ENCODE measurements at places on chromosomes 7 and 10.

GRCh38 chr7:2735744-2736143 is 47.7 kb downstream of the AMZ1 start:
- DNase-seq = no peak

- DNase-seq = no peak
These were observed 21.8 kb upstream of the AKR1B1 start for GRCh38 chr7:134480730-134481129.

DNA sequence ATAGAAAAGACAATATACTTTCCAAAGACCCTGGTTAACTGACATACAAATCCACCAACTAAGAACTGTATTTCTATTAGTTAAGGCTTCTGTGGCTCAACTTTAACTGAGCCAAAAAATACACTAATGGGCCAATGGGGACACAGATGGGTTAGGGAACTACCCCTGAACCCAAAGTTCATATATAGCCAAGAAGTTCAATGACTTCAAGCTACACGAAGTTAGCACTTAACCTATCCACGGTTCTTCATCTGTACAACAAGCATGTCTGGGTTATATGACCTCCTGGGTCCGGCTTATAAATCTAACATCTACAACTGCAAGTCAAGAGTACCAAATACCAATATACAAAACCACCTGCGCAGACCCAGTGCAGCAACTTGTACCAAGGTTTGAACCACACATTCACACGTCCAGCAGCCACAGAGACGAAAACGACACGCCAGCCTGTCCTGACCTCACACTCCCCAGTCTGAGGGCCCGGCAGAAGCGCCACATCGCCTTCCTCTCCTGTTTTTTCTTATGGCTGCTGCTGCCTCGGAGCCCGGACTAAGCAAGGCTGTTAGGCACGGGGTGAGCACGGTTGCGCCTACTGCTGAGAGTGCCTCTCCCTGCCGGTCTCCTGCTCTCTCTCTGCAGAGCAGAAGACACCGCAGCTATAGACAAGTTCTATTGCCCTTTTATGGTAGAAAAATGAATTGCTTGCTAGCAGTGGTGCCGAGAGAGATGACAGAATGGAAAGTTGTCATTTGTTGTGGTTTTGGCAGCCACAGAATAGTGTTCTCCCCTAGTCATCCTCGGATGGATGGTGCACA is 86.3 kb downstream of the RNF216 start:
- DNase-seq = no peak

GRCh38 chr7:143018931-143019330 is 8.0 kb downstream of the OR9A2 start:
- DNase-seq = no peak

GRCh38 chr7:41882256-41882655 is 179.4 kb upstream of the INHBA start:
- no peak for DNase-seq

- DNase-seq = no peak
These were observed 10.0 kb upstream of the CPA2 start for GRCh38 chr7:130256704-130257103.

GRCh38 chr10:17064435-17064834 is 65.2 kb downstream of the CUBN start:
- DNase-seq = no peak

DNA sequence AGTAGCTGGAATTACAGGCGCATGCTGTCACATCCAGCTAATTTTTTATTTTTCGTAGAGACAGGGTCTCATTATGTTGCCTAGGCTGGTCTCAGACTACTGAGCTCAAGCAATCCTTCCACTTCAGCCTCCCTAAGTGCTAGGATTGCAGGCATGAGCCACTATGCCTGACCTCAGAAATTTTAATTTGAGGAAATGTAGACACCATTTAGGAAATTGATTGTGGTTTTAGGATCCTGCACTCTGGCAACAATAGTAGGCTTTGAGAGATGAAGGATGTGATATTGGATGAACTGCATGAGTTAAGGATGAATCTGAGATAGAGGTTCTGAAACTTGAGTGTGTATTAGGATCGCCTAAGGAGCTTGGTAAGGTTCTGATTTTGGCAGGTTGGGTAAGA is 66.5 kb downstream of the PPP1R9A start:
- DNase-seq = no peak

DNA sequence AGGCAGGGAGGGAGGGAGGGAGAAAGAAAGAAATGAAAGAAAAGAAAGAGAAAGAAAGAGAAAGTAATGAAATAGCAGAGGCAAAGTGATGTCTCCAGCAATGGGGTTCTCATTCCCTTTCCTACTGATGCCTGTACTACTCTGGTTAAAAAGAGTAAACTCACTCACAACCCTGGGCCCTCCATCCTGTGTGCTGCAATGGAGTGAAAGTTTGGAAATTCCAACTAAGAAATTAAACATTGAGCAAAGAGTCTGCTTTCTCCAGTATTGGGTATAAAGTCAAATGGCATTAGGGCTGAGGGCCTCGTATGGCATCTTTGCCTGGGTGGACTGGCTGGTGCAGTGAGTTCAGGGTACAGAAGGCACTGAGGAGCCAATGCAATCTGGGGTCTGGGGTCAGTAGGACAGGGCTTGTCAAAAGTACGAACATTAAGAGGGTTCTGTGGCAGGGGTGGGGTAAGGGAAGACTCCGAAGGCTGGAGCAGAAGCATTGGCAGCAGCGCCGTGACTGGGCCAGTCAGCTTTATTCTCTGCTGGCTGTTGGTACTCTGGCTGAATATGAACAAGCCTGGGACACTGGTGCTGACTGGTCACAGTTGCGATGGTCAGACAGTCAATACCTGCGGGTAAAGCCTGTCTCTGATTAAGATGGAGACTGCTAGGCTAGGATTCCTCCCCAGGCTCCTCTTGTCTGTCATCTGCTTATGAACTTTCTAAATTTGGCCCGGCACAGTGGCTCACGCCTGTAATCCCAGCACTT is 24.1 kb upstream of the TNS3 start:
- DNase-seq = no peak

DNA sequence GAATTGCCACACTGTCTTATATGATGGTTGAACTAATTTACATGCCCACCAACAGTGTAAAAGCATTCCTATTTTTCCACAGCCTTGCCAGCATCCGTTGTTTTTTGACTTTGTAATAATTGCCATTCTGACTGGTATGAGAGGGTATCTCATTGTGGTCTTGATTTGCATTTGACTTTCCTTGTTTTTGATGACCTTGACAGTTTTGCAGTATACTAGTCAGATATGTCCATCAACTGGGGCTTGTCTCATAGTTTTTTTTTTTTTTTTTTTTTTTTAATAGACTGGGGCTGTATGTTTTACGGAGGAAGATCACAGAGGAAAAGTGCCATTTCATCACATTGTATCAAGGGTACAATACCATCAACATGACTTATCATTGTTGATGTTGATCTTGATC is 220.6 kb downstream of the ANK3 start:
- no peak for DNase-seq
